Cerebellum (tissue), 4 donors: ENCODE measurements at places on chromosomes 1 and 21. TPM values are rescaled to one million over a fixed set of nuclear protein-coding genes. Genes with fewer than 3 reads are reported as not detected.

The RPL5 gene
- 808 TPM for total RNA-seq

The RNF186 gene
- not detected for total RNA-seq

The CAPN8 gene
- not detected for total RNA-seq

The MCL1 gene
- total RNA-seq = 86.7 TPM

The PPCS gene
- total RNA-seq = 17.7 TPM

The OR2L8 gene
- 6.6 TPM for total RNA-seq

The RAB3GAP2 gene
- total RNA-seq = 37.8 TPM

The AGT gene
- 3.6 TPM for total RNA-seq

The CD5L gene
- total RNA-seq = 0.27 TPM

The LORICRIN gene
- total RNA-seq = not detected

The AGPAT3 gene
- total RNA-seq = 32.3 TPM

The NTNG1 gene
- 16.8 TPM for total RNA-seq

The KLHL20 gene
- 28.1 TPM for total RNA-seq

The FLG2 gene
- total RNA-seq = not detected

The DCDC2B gene
- total RNA-seq = not detected

The TSHB gene
- not detected for total RNA-seq

The RGS13 gene
- total RNA-seq = not detected

The SLC22A15 gene
- 32.8 TPM for total RNA-seq
